ENCODE measurements at places on chromosomes 3 and 15.
A peak's percentile ranks its signal among the peaks of the same experiment; 100 is the strongest.

DNA sequence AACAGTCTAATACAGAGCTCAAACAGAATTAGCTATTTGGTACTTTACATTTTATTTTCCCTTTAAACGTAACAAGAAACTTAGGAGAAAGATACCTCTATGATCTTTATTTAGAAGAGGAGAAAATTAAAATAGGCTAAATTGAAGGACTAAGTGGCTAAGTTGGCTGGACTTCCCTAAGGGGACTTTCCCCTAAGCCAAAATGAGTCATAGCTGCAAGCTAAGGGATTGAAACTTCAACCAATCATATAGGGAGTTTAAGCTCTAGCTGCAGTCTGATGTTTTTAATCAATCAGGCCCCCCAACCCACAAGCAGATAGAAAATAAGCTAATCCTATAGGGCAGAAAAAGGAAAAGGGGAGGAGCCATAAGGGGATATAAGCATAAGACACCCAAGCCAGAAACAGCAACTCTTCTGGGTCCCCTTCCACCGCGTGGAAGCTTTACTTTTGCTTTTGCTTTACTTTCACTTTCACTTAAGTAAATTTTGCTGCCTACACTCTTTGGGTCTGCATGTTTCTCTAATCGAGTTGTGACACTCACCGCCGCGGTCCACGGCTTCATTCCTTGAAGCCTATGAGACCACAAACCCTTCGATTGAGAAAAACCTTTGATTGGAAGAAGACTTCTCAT lies 1108.5 kb upstream of the EPHA6 start:
- peak; percentile 60 for DNase-seq

DNA sequence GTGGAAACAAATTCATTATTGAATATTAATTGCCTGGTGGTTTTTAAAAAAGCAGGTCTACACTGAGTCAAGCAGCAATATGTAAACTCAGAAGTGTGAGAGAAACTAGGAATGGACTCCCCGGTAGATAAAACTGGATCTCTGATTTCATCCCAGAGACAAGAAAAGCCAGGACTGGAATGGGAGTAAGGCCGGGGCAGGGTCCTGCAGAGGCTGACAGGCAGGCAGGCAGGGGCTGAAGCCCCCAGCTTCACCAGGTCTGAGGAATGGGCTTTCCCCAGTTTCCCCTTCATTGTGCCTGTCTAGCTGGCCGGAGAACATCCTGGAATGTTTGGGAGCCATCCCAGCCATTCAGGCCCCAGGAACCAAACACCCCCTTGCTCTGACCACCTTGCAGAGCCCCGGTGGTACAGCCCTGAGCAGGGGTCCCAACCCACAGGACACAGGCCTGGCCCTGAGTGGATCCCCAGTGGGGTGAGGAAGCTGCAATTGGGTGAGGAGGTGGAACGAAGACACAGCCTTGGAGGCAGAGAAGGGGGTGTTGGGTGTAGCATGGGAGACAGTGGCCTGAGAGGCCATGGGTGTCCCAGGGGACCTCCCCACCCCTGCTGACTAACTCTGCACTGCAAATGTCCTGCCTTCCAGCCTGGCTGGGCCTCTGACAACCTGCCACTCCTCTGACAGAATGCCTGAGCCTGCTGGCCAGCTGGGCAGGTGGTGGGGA lies 31.7 kb upstream of the XYLB start:
- DNase-seq = no peak

GRCh38 chr3:295166-295565 lies 98.6 kb downstream of the CHL1 start:
- DNase-seq = no peak

GRCh38 chr3:54157860-54158259 lies 35.5 kb downstream of the CACNA2D3 start:
- no peak for DNase-seq

GRCh38 chr3:43606284-43606683 lies 15.5 kb downstream of the ANO10 start:
- DNase-seq = no peak

- DNase-seq = no peak
Observed at GRCh38 chr15:83561661-83562060, 92.3 kb upstream of the ADAMTSL3 start.

- DNase-seq = no peak
Observed at GRCh38 chr3:78076379-78076778, 1036.5 kb downstream of the ROBO2 start.

GRCh38 chr15:67091071-67091979 lies 25.9 kb downstream of the SMAD3 start:
- DNase-seq = peak; percentile 90

- DNase-seq = no peak
Observed at GRCh38 chr3:105317841-105318240, 48.9 kb upstream of the ALCAM start.

DNA sequence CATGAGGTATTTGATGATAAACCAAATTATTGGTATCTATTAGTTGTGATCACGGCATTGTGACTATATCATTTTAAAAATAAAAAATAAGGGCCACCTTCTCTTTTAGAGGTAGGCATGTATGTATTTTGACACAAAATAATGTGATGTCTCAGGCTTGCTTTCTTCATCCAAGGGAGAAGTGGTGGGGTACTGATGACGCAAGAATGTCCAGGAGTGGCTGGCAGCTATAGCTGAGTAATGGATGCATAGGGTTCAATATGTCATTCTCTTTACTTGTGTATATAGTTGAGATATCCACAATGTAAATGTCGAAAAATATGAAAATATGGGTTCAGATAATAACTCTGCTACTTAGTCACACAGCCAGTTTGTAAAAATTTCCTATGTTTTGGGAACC lies 46.8 kb upstream of the NSMCE3 start:
- DNase-seq = no peak

- peak; percentile 33 for DNase-seq
Observed at GRCh38 chr3:43378066-43378935, 92.0 kb downstream of the SNRK start.

GRCh38 chr15:85615930-85616329 lies 178.8 kb downstream of the KLHL25 start:
- no peak for DNase-seq

DNA sequence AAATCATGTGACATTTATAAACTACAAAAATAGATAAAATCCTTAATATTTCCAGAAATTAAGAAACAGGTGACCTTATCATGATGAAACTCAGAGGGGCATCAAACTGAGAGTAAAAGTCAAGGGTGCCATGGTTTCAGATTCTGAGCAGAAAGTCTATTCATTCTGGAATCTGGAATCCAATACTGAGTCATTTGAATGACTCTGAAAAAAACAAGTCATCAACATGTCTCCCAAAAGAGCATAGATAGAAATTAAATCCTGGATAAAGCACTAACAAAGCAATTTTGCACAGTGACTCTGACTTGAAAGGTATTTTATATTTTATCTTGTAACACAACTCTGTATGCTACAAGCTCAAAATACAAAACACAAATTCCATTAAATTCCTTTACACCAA lies 23.4 kb downstream of the STAC start:
- DNase-seq = no peak

GRCh38 chr3:170277833-170278580 lies 55.8 kb downstream of the PRKCI start:
- DNase-seq = no peak

GRCh38 chr3:122395582-122395981 lies 11.6 kb downstream of the FAM162A start:
- no peak for DNase-seq

GRCh38 chr15:44296625-44297524 lies 8.4 kb downstream of the GOLM2 start:
- no peak for DNase-seq

- no peak for DNase-seq
Observed at GRCh38 chr3:193960487-193961274, 175.3 kb upstream of the HES1 start.

- no peak for DNase-seq
Observed at GRCh38 chr15:77631745-77632533, 773 bp downstream of the LINGO1 start.

- no peak for DNase-seq
Observed at GRCh38 chr15:44719293-44719999, 8.1 kb downstream of the B2M start.

DNA sequence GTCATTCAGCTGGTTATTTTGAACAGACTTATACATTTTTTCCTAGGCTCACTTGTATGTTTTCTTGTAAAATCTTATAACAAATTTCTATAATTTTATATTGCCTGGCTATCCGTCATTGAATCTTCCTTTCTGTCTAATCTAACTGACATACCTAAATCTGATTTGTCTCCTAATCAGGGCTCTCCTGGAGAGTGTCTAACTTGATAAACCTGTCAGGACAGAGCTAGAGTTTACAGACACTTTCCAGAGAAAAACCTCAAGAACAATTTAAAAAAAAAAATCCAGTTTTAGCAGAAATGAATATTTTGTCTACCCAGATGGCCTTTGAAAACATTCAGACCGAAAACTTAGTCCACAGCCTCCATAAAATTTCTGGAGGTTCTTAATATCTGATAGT lies 1305.8 kb downstream of the ROBO1 start:
- DNase-seq = no peak

- no peak for DNase-seq
Observed at GRCh38 chr3:25723802-25724201, 59.1 kb upstream of the TOP2B start.

DNA sequence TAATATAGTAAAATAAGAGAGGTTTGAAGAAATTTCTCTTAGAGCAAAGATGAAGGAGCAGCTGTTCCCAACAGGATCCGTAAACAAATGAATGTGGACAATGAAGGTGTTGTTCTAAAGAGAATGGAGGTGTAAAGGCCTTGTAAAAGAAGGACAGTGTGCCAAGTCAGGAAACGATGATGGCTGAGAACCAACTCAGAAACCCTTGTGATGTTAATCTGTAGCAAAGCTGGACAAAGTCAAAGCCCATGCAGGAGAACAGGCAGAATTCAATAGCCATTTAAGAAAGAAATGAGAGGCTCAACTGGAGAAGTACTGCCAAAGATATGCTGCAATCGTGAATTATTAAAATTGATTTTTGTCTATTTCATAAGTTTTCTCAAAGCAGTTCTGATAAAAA lies 192.2 kb downstream of the MBNL1 start:
- DNase-seq = no peak

DNA sequence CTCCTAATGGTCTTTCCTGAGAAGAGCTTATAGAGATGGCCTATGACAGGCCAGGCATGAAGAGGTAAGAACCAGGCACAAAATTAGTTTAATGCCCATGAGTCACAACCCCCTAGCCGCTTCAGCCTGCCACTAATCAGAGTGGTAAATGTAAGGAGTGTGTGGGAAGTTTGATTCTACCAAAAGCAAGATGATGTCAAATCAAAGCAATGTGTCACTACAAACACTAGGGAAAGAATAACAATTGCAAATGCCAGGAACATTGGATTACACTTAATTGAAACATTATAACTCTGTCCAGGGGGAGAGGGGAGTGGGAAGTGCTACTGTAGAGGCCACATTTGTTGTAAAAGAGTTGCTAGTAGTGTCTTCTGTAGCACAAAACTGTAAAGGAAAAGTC lies 596.6 kb upstream of the AGTR1 start:
- DNase-seq = no peak

DNA sequence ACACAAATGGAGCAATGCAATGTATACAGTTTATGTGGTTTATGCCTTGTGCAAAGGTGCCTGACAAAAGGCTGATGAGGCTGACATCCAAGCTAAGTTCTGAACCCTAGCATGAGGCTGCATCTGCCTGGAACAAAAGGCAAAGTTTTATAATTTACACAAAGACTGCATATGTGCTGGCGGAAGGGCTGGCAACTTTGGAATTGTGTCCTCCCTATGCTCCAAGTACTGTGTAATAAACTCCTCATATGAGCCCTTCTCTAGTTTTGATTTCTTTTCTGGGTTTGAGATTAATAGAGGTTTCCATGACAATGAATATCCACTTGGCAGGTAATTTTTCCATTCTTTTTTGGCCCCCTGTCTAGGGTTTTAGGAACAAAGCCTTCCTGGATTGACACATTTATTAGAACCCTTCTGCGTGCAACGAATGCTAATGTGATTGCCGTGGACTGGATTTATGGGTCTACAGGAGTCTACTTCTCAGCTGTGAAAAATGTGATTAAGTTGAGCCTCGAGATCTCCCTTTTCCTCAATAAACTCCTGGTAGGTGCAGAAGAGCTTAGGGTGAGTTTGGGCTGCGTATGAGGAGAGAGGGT lies 10.8 kb downstream of the PLA1A start:
- no peak for DNase-seq

DNA sequence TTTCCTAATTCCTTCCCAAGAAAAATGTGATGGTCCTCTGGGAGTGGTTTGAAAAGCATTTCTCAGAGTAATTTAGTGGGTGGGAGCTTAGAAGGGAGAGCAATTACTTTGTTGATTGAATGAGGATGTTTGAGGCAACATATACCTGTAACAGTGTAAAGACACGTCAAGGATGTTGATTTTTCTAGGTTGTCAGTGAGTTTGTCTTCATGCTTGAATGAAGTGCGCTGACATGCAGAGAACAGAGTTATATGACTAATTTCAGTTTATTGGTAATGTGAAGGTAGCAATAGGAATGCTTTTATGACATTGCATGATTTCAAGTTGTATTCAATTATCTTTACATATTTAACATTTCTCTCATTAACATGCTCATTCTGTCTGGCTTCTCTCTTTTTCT lies 286.9 kb downstream of the NFKBIZ start:
- no peak for DNase-seq

DNA sequence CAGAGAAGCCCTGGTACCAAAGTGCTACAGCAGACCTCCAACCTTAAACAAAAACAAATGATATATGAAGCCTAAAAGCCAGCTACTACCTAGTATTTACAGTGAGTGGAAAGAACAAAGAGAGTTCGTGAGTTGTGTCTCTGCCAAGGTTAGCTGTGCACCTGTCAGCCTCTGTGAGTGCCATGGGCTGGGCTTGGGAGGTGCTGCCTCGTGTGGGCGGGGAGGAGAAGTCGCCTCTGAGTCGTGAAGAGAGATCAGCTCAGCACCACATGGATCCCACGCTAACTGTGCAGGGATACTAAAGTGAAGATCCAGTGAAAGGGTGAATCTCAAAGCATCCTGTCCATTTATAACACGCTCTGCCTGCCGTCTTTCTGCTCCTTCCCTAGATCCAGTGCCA lies 101.9 kb downstream of the CHDH start:
- DNase-seq = no peak

GRCh38 chr15:89653578-89653977 lies 1.7 kb downstream of the KIF7 start:
- DNase-seq = no peak

GRCh38 chr3:29319262-29319661 lies 38.4 kb downstream of the RBMS3 start:
- DNase-seq = no peak

DNA sequence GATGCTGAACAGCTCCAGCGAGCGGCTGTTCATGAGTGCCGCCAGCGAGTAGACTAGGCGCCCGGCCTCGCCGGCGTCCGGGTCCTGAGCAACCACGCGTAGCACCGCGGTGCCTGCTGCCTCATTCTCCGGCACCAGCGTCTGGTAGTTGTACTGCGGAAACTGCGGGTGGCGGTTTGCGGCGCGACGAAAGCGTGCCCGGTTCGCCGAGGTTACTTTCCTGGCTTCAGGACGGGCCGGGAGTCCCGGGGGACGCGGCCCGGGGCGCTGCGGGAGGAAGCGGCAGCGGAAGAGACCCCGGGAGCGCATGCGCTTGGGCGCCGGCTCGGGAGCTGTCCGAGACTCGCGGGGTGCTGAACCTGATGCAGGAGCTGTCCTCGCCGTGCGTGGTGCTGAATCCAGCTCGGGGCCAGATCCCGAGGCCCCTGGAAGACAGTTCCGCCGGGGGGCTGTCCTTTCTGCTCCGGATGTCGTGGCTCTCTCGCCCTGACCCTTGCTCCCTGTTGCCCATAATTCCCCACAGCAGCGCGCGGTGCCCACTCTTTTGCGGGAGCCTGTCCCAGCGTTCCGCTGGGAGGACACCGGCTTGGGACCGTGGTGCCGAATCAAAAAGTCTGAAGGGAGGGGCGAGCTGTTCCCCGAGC lies 1.1 kb downstream of the CELSR3 start:
- peak; percentile 57 for DNase-seq
